ENCODE measurements at places on chromosomes 11 and 22. TPM values are rescaled to one million over a fixed set of nuclear protein-coding genes. Genes with fewer than 3 reads are reported as not detected.

Gene FAM181B
- total RNA-seq, result not detected

DNA sequence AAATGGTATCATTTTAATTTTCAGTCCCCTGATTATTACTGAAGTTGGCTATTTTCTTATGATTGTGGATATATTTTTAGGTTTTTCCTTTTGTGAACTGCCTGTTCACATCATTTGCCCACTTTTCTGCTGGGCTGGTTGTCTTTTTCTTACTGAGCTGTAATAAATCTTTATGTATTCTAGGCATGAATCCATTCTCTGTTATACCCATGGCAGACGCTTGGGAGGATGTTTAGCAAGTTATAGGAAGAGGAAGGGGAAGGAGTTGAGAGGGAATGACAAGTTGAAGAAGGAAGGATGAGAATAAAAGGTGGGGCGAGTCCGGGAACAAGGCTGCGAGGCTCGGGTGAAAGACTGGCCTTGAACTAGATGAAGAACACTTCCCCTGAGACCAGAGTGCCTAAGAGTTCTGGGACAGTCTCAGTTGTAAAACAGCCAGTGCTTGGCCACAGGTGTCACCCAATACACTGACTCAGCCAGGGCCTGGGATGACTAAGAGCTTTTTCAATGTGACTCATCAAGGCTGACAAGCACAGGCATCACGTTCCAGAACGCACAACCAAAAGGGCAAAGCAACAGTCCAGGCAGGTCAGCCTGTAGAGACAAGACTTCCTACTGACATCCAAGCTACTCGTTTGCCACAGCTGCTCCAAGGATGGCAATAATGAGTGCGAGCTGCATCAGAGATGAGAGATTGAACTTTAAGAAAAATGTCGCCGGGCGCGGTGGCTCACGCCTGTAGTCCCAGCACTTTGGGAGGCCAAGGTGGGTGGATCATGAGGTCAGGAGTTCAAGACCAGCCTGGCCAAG, 35.2 kb downstream of the LRFN4 start:
- no peak for DNase-seq

DNA sequence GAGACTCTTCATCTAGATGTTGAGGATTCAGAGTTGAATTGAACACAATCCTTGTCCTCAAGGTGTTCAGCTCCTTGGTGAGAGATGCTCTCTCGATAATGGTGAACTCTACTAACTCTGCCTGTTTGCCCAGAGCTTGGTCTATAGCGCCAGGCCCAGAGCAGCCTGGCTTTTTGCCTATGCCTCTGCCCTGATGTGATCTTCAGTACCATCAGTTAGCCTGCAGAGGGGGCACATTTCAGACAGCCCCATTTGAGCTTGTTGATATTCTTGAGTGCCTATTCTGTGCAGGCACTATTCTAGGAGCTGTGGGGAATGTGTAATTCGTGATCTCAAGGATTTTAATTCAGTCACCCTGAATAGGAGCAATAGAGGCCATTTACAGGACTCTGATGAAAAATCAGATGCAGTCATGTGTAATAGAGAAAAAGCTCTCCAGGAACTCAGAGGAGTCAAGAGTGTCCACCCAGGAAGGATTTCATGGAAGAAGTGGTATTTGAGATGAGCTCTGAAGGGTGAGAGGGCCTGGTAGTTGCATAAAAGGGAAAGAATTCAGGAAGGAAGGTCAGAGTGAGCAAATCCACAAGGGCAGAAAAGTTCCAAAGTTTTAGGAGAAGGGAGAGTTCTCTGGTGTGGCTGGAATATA, 19.3 kb downstream of the GTPBP1 start:
- DNase-seq, result no peak

Gene FGF3
- total RNA-seq, result not detected

DNA sequence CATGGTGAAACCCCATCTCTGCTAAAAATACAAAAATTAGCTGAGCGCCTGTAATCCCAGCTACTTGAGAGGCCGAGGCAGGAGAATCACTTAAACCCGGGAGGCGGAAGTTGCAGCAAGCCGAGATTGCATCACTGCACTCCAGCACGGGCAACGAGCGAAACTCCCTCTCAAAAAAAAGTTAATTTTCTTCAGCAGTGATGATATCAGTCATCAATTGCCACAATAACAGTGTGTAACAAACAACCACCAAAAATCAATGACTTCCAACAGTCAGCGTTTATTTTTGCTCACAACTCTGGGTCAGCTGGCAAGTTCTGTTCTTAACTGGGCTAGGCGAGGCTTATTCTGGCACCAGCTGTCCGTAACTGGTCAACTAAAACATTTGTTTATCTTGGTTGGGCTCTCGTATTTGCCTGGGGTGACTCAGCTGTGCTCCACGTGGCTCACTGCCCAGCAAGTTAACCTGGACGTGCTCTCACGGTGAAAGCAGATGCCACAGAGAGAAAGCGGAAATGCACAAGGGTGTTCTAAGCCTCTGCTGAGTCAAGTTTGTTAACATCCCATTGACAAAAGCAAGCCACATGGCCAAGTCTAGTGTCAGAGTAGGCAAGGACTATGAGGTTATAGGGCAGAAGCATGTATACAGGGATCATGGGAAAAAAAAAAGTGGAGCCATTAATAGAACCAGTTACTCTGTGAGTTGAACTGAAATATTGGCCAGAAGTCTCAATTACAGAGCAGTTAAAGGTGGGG, 52.1 kb downstream of the LHFPL7 start:
- DNase-seq, result no peak

Gene LRP5
- total RNA-seq, result 7.5 TPM

DNA sequence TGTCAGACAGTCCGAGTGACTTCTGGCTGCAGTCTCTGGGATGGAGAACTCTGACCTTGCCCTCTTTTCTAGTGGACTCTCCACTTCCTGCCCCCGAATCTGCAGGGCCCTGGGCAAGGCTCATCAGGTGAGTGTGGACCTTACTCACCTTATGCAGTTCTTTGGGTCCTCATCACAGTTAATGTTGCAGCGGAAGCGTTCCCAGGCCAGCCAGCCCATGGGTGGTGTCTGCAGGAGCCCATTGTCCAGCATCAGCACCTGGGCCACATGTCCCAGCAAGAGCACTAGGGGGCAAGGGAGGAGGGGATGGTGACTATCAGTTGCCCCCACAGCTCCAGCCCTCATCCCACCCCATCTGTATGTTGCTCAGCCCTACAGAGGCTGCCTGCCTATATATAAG, 2.3 kb downstream of the NAGA start:
- no peak for DNase-seq

Gene VPREB1
- total RNA-seq, result not detected

DNA sequence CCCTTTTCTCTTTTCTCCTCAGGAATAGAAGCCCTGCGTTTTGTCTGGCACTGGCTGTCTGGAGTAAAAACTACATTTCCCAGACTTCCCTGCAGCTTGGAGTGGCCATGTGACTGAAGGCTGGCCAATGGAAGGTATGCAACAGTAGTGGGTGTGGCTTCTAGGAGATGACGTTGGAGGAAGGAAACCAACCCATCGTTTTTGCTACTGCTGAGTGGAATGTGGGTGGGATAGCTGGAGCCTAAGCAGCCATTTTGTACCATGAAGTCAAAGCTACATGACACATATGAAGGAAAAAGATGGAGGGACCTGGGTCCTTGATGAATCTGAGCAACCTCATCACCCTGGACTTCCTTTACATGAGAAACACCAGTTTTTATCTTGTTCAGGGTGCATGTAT, 19.6 kb downstream of the FGF3 start:
- DNase-seq, result no peak

Gene ISX
- total RNA-seq, result not detected

- peak; percentile 64 for DNase-seq
Observed at GRCh38 chr22:41873391-41873790, 40.5 kb downstream of the SREBF2 start.

Gene FAM227A
- 0.75 TPM for total RNA-seq

- no peak for DNase-seq
Observed at GRCh38 chr11:75143420-75143731, 7.5 kb upstream of the SLCO2B1 start.

- no peak for DNase-seq
Observed at GRCh38 chr22:17057959-17058814, 26.6 kb upstream of the IL17RA start.

Gene PRSS23
- 4.9 TPM for total RNA-seq

Gene ME3
- total RNA-seq, result 1.3 TPM

DNA sequence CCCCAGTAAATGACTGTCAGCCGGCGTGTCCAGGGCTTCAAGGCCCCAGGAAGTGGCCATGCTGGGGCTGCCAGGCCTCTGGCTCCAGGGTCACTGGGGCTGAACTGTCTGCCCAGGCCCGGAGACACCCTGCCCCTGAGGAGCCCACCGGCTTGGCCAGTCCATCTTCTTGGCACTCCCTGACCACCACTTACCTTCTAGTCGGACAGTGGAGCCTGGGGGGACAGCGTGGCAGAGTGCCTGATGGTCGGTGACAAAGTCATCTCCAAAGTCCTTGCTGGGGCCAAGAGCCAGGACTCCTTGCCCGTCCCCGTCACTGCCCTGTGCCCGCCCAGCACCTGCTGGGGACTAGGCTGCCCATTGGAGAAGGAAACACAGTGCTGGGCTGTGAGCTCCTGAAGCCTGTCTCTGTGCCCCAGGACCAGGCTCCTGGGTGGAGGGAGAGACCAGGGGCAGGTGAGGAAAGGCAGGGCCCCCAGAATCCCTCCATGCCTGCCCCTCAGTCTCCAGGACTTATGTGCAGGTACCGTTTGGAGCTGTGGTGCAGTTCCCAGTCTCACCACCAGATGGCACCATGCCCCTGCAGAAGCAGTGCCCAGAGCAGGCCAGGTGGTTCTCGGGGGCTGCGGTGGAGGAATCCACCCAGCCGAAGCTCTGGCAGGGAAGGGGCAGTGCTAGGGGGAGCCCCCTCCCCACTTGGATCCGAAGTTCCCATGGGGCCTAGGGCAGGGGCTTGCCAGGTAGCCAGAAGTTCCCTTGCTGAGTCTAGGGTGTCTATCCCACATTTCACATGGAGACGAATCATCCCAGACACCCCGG, 6.0 kb upstream of the CCDC188 start:
- DNase-seq, result peak; percentile 86

- no peak for DNase-seq
Observed at GRCh38 chr11:112364962-112365481, 104.4 kb upstream of the PLET1 start.

Gene PANX3
- total RNA-seq, result not detected

Gene LRRC4C
- not detected for total RNA-seq

GRCh38 chr22:18976197-18976751, 40.2 kb upstream of the PRODH start:
- no peak for DNase-seq

DNA sequence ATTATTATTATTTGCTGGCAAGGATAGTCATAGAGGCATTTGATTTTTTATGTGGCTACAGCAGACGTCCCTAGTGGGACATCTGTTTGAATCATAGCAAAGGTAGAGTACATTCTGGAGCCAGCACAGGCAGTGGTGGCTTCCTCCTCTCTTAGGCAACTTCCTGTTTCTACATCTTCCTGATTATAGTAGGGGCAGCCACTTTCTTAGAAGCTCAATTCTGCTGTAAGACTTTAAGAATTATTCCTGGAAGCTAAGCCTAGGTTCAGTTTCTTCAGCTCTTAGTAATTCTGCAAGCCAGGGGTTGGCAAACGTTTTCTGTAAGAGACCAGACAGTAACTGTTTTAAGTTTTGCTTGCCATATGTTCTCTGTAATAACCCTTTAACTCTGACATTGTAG, 129.3 kb upstream of the TENM4 start:
- no peak for DNase-seq

Gene LGR4
- 0.04 TPM for total RNA-seq

DNA sequence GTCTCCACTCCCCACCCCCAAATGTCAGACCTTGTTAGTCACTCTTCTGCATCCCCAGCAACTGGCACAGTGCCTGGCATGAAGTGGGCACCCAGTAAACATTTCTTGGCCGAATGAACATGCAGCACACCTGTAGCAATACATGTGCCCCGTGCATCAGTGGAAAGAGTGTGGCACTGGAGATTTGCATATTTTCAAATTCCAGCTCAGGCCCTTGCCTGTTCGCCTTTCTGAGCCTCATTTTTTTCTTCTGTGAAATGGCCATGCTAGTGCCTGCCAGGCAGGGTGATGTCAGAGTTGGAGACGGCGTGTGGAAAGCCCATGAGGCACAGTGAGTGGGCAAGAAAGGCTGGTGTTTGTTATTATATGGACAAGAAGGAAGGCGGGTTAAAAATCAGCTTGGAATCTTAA, 38.7 kb downstream of the CD82 start:
- DNase-seq, result no peak

- no peak for DNase-seq
Observed at GRCh38 chr11:12074529-12075195, 35.7 kb upstream of the MICAL2 start.

- no peak for DNase-seq
Observed at GRCh38 chr11:131895865-131896264, 525.5 kb downstream of the NTM start.

DNA sequence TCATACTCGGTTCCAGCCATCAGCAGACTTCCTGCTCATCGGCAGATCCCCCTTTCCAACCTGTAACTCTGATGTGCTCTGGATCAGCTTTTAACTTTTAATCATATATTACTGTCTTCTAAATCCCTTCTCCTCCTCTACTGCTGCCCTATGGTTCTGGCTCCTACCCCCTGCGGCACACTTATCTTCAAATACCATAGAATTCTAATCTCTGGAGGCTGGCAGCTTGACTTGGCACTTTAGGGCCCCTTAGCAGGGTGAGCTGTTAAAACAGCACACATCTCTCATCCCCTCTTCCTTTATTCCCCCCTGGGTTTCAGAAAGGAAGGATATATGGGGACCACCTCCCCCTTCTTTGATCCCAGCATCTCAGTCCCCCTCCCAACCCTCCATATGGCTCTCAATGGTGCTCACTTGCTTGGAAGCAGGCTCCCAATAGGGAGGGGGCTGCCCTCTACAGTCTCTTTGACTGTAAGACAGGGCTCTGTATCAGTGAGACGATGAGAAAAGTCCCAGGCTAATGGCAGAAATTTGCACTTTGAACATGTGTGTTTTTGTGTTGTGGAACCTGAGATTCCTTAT, 4.4 kb upstream of the CNTF start:
- DNase-seq, result no peak

DNA sequence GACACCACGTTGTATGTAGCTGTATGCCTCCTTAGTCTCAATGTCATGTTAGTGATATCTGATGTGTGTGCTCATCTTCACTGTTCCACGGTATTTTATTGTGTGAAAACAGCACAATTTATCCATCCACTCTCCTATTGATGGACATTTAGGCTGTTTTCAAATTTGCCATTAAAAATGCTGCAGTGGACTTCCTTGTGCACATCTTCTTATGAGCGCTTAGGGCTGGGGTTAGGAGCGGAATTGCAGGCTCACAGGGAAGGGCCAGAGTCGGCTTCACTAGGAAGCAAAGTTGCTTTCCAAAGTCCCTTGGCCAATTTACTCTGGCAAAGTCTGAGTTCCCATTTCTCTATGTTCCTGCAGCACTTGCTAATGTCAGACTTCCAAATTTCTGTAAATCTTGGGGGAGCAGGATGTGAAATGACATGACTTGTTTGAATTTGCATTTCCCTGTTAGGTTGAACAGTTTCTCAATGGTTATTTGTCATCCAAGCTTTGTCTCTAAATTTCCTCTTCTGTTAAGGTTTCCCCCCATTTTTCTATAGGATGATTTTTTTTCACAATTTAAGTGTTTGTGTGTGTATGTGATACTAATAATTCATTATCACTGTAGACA, 75.4 kb downstream of the MYEOV start:
- DNase-seq, result no peak

All from CD8-positive, alpha-beta memory T cell (primary cell).